ENCODE measurements at places on chromosomes 16 and 17.
A peak's percentile ranks its signal among the peaks of the same experiment; 100 is the strongest.

DNA sequence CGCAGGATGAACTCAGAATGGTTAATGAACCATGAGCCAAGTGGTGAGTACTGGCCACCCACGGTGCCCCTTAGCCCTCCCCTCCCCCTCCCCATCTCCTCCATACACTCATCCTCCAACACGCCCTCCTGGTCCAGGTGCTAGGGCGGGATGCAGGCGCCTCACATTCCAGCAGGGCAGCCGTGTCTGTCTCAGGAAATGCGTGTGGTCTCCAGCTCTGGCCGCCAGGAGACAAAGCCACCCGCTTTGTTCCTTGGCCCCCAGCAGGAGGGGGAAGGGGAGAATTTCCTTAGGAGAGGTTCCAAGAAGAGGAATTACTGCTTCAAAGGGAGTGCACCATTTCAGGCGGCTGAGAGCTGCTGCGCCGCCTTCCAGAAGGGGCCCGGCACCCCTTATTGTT is 29.7 kb upstream of the RMI2 start:
- DNase-seq, result no peak

DNA sequence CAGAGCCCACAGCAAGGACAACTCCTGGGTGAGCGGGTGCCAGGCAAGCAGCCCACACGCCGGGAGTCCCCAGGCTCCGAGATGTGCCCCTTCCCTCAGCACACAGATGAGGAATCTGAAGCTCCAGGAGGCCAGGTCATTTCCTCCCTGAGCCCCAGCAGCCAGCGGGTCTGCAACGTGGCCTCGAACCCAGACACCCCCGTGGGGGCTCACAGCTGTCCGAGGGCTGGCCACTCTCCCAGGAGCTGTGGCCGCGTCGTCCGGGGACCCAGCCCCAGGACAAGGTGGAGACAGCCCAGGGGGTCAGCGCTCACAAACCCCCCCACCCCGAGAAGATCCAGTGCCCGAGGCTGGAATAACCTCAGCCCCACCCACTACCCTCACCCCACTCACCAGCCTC is 17.4 kb upstream of the C1QTNF8 start:
- DNase-seq, result no peak

GRCh38 chr17:49612726-49613125 is 37.1 kb downstream of the NXPH3 start:
- no peak for DNase-seq

- DNase-seq, result no peak
Measured at GRCh38 chr17:48954300-48954755, 9.7 kb upstream of the SNF8 start.

DNA sequence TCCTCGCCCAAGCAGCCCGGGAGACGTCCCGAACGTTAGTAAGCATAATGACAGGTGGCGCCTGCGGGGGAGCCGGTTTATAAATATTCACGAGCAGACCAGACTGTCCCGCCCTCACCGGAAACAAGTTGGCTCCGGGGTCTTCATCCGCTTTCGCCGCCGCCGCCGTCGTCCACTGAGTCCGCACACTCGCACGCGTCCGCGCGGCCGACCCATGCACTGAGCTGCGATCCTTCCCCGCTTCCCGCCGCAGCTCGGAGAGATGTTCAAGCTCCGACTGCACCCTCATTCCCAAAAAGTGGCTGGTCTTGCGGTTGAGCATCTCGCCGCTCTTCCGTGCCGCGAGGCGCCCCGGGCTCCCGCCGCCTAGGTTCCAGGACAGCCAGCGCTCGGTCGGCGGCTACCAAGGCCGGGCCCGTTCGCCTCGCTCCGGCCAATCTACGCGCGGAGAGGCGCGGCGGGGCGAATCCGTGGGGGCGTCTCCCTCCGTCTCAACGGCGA is 385 bp downstream of the CFAP119 start:
- DNase-seq, result peak; percentile 59

All from stimulated activated CD4-positive, alpha-beta T cell treated with anti-CD3 and anti-CD28 coated beads, Interleukin-2, amount 100 ng/mL, for 24 hours (primary cell).